ENCODE measurements at places on chromosomes 2 and 18. TPM values are rescaled to one million over a fixed set of nuclear protein-coding genes. Genes with fewer than 3 reads are reported as not detected.

- DNase-seq, result no peak
These were observed 47.2 kb upstream of the REG3G start for GRCh38 chr2:78978340-78978739.

DNA sequence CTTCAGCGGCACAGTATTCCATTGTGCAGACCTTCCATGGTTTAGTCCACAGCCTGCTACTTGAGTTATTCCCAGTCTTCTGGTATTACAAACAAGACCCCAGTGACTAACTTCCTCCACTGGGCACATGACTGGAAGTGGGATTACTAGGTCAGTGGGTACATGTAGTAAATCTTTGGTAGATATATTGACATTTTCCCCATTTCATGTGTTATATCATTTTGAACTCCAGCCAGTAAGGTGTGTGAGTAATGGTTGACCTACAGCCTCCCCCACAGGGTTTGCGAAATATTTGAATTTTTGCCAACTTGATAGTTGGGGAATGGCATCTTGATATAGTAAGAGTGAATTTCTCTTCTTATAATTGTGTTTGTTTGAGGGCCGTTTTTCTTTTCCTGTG, 58.8 kb downstream of the RNF144A start:
- no peak for DNase-seq

DNA sequence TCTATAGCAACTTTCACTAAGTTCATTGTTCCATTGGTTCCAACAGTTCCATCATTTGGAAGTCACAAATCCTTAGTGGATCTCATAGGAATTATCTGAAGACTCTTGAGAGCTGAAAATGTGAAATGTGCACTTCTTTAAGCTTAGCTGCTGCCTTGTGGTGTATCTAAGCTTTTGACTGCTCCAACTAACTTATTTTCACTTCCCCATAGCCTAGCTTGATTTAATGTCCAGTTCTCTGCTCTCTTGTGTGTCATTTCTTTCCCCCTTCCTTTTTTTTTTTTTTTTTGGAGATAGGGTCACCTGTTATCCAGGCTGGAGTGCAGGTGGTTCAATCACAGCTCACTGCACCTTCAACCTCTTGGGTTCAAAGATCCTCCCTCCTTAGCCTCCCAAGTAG, 34.9 kb upstream of the CD302 start:
- no peak for DNase-seq

DNA sequence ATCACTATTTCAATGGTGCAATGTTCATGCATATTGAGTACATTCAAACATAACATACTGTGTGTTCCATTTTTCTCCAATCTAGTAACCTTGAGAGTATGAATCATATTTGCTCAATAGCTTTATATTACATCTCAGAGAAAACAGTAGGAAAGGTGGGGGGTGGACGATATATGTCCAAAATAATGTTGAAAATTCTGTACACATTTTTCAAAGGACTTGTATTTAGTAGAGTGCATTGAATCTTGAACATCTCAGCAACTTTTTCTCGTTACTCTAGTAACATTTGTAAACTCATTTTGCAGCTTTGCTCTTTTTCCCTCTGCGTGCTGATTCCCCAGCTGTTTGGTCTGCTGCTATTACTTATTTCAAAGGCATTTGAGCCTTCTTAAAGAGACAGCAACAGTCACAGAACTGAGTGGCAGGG, 1487.0 kb downstream of the LRP1B start:
- no peak for DNase-seq

The TEX44 gene
- total RNA-seq, result not detected

The OR6B2 gene
- total RNA-seq, result not detected

DNA sequence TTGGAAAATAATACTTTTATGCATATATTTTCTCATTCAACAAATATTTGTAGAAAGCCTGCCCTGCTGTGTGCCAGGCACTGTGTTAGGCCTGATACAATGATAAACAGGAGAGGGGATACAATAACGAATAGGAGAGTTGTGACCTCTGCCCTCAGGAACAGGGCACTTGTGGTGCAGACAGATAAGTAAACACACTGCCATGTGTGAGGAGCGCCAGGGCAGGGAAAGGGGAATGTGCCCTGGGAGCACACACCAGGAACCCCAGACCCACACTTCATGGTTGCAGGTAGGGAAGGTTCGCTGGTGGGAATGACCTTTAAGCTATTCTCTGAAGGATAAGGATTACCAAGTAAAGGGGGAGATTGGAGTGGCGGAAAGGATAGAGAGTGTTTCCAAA, 42.2 kb upstream of the DSC1 start:
- no peak for DNase-seq

DNA sequence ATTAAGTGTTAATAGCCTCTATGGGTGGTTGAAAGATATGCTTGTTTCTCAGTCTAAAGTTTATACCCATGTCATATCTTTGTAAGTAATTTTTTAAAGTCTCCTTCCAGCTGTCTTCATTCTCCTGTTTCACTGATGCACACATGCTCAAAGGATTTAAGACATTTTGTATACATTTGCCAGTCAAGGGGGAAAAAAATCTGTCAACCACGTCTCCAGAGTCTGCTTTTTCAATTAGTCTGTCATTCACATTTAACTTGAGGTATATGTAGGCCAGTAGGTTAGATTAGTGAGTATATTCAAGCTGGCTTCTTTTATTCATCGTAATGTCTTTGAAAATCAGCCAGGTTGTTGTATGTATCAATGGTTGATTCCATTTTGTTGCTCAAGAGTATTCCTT, 193.5 kb downstream of the MCFD2 start:
- no peak for DNase-seq

- no peak for DNase-seq
These were observed 359.8 kb upstream of the SALL3 start for GRCh38 chr18:78619854-78620253.

GRCh38 chr2:238706673-238707072, 141.2 kb upstream of the TWIST2 start:
- no peak for DNase-seq

DNA sequence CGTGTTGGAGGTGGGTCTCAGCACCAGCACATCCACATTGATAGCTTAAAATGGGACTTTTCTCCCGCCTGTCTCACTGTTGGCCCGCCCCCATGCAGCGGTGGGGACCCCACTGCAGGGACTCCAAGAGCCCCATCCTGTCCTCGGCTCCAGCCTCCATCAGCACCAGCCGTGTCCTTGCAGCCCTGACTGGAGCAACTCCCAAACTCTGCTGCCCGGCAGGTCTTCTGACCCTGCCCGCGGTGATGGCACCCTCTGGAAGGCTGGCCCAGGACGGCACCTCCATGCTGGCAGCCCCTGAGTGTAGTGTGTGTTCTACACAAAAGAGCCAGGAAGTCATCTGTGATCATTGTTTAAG, 41.6 kb upstream of the KCNG2 start:
- DNase-seq, result no peak

DNA sequence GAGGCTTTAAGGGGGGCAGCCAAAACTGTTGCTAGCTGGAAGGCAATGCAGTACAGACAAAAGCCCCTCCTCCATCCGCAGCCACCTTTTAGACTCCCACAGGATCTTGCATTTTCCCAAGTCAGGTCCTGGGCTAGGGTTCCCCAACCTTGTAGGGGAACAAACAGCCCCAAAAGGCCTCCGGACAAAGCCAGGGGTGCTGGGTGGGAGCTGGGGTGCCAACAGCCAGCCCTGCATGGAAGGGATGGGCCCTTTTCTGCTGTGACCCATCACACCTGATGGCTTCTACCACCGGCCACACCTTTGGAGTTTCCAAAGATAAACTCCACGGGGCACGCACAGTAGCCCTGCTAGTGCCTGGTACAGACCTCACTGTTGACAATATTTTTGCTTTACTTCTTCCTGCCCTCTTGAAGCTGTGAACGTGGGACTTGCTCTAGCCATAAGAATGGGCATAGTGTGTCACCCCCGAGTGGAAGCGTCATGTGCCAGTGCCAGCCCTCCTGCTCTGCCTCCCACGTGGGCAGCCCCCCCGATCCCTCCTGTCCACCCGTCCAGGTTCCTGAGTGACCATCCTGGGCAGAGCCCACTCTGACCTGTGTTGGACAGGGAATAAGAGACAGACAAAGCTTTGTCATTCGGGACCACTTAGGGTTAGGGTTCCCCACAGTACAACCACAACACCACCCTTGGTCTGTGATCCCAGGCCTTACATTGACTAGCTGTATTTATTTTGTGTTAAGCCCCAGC, 18.8 kb downstream of the TUBB6 start:
- DNase-seq, result no peak

DNA sequence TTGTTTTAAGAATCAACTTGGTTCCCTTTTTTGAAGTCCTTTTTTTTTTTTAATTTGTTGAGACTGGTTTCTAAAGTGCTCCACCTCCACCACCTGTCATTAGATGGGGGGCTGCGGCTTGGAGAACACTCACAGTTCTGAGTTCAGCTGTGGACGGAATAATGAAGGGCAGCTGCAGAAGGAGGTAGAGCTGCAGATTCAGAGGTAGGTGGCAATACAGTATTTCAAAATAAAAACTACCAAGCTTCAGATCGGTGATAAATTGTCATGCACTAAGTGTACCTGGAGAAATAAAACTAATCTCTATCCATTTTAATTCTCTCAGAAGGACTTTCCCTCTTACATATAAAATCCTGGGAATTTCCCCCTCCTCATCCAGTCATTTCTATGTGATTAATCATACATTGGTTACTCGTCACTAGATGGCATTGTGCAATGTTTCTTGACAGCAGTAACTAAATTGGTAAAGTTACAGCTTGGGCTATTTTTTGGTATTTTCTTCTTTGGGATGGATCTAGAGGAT, 81.1 kb upstream of the SLC39A10 start:
- no peak for DNase-seq

- no peak for DNase-seq
These were observed 231.7 kb upstream of the CCDC150 start for GRCh38 chr2:196407675-196408264.
